ENCODE measurements at places on chromosomes 4 and X.

DNA sequence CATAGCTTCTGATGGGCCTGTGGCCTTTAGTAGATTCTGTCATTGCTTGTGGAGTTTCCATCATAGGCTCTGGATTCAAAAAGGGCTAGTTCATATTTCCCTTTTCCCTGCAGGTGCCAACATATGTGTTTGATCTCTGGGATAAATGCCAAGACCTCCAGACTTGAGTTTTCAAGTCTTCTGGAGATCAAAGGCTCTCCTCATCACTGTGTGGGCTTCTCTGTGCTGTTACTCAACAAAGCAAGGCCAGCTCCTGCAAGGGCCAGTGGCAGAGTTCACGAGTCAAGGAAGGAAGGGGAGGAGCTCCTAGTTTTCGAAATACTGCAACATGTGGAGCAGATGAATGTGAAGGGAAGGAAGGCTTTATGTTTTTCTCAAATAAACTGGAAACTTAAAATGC lies 62.7 kb upstream of the SCML1 start:
- DNase-seq, result no peak

DNA sequence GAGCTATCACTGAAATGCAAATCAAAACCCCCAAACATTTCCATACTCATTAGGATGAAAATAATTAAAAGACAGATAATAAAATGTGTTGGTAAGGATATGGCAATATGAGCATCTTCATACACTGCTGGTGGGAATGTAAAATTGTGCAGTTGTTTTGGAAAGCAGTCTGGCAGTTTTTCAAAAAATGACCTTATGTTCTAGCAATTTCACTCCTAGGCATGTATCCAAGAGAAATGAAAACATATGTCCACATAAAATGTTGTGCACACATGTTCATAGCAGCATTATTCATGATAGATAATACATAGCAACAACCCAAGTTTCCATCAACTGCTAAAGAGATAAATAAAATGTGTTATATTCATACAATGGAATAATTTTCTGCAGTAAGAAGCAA lies 14.8 kb upstream of the GPRASP2 start:
- DNase-seq, result no peak

- DNase-seq, result no peak
These were observed 78.6 kb downstream of the CENPC start for GRCh38 chr4:67466751-67467150.

- DNase-seq, result no peak
These were observed 2.8 kb upstream of the CRLF2 start for GRCh38 chrX:1215123-1215823.

GRCh38 chrX:22122510-22122909 lies 90.4 kb downstream of the PHEX start:
- no peak for DNase-seq

- no peak for DNase-seq
These were observed 111.6 kb upstream of the WDR17 start for GRCh38 chr4:175953960-175954521.

- DNase-seq, result no peak
These were observed 578.9 kb upstream of the FAT1 start for GRCh38 chr4:187302457-187303150.

DNA sequence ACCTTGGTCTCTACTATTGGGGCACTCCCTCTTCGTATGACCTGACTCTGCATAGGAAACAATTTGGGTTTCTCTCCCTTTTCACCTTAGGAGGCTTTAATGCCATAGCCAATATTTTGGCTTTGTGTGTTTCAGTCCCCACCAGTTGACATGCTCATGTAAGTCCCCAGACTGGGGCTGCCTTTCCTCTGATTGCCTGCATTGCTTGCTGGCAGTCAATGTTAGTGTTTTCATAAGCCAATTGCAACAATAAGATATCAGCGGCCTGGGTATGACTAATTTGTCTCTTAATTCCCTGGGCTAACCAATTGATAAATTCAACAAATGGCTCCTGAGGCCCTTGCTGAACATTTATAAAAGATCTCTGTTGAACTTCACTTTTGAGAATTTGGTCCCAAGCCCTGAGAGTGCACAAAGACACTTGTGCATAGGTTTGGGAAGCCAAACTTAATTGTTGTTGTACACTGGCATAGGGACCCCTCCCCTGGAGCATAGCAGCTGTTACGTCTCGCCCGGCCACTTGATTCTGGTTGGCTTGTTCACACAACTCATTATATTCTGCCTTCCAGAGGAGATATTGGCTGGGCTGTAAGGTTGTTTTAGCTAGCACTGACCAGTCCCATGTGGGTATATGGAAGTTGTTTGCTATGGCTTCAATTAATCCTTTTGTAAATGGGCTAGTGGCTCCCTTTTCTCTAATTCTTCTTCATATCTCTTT lies 206.2 kb downstream of the PABPC4L start:
- no peak for DNase-seq

DNA sequence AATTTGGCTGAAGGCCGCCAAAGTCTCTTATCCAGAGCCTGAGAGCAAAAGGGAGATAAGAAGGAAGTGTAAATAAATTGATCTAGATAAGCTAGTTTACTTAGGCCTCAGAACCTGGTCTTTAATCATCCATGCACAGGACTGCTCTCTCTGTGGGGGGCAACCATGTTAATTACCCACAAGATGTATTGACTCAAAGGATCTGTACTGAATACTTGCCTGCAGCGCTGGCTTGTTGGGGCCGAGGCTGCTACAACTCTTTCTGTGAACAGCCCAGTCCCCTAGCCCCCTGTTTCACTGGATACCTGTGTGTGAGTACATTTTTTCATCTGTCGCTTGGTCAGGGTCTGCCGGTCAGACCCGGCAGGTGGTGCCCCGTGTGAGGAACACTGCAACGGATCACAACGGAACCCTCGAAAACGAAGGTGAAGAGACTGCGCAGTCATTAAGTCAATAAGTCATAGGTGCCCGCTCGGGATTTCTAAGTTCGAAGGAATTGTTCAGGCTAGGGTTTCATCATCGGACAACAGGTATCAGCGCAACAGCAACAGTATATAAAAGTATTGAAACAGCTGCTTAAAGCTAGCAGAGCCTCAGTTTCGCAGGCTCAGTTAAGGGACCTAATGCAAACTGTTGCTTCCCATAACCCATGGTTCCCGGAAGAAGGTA lies 8.3 kb downstream of the MAGEA11 start:
- DNase-seq, result no peak

- DNase-seq, result no peak
These were observed 24.0 kb downstream of the ASB9 start for GRCh38 chrX:15245896-15246295.

All from D721Med (cell line).